ENCODE measurements at places on chromosomes 4 and X.

GRCh38 chr4:150673793-150674192 lies 91.8 kb downstream of the MAB21L2 start:
- DNase-seq, result no peak

DNA sequence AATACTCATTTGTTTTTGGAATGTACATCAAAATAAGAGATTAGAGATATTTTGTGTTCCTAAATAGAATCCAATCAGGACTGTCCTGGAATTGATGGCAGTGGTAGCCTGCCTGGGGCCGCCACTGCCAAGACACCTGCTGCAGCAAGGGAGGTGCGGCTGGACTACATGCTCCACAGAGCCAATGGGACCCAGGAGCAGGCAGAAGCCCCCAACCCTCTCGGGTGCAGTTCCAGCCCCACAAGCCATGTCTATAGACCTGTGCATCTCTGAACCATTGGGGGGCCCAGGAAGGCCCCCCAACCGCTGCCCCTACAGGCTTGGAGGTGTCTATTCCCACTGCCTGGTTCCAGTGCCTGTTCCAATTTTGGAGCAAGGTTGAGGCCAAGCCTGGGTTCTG lies 1524.3 kb downstream of the PCDH18 start:
- DNase-seq, result no peak

DNA sequence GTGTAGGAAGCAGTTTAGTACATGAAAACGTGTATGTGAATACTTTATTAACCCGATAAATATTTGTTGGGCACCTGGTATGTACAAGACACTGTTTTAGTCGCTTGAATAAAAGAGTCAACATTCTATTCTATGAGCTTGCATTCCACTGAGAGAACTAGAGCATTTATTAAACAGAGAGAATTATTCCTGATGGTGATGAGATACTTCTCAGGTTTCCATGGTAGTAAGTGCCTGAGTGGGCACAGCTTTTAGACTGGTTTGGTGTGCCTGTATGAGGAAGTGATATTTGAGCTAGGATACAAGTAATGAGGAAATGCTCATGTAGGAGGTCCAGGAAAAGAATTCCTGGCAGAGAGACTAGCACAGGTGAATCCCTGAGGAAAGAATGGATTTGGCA lies 94.2 kb downstream of the ATP10D start:
- DNase-seq, result no peak

- peak; percentile 66 for DNase-seq
These were observed 93.3 kb downstream of the SYNPO2 start for GRCh38 chr4:118981839-118982381.

- DNase-seq, result peak; percentile 36
These were observed 78.1 kb downstream of the BMP15 start for GRCh38 chrX:50988649-50989048.

DNA sequence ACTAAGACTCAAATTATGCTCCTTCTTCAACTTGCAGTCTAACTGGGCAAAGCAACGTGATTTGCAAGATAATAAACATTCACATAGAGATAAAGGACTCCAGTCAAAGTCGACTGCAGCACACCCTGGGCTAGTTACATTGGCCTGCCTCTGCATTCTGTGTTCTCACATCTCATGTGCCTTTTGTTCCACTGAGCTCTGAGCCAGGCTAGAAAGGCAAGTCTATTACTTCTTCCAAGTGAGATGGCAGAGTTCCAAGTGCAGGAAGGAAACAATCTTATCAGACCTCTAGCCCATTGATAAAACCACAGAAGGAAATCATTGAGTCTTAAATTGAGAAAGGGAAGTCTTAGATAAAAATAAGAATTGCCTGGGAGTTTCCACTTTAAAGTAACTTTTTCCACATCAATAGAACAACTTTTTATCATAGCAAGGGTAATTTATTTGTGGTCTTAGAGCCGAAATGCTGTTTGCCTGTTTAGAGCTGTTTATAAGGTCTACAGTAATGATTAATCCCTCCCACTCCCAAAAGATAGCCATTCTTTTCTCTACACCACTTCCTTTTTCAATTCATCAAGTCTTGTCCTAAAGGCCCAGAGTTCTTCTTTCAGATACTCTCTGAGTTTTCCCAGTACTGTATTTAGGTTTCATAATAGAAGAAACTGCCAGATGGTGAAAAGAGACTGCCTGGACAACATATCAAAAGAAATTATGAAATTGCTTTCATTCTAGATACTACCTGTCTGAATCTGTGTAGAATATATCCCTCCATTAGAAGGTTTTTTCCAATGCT lies 200.2 kb downstream of the GUCY2F start:
- no peak for DNase-seq

DNA sequence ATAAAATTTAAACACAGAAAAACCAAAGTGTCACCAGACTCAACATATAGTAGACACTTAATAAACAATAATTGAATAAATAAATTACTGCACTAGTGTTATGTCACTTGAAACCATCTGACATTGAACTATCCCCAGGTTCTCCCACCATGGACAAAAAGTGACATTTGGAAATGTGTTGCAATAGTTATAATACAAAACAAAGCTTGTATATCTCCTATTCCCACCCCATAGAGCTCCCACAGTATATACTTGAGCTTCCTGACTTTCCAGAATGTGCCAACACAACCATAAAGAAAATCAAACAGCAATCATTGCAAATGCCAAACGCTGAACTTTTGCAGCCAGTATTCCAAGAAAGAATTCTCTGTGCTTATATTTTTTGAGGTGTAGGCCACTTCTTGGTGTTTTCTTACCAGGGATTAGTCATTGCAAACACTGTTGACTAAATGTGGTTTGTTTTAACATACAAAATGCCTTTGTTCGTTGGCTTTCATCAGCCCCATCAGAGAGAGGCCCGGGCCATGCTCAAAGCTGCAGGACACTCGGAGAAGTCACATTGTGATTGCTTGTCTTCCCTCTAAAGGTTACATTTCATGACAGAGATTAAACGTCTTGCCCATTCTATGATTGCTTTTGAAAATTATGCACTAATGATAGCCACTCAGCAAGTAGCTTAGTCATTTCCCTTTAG lies 33.8 kb downstream of the PPARGC1A start:
- no peak for DNase-seq

- no peak for DNase-seq
These were observed 69.9 kb downstream of the SEL1L3 start for GRCh38 chr4:25792876-25793275.

DNA sequence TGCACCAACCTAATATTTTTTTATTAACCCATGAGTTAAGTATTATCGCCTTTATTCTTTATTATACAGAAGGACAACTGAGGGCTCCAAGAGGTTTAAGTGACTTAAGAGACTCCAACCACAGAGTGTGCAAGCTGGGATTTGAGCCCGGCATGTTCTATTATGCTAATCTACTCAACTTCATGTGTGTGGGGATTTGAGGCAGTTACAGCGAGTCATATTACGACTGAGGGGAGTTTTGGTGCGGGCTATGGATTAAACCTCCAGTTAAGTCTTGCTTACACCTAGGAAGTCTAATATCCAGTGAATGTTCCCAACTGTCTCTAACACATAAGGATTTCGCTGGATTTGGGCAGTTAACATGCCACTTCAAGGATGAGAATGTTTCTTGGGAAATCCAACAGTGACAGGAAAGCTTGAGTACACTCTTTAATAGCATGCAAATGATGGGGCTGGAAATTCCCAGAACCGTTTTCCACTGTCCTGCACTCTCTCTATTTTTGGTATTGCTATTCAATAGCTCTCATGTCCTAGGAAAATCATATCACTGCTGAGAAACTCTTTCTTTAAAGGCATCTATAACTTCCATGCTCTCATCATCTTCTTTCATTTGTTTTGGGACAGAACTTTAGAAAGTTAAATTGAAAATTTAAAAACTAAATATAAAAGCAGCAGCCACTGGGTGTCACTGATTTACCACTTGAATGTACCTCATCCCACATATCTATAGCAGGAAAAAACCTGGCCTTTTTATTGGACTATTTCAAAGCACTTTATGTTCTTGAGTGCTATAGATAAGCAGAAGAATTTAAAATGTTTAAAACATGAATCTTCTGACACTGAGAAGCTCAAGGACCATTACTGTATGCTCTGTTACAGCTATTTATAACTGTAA lies 165.1 kb upstream of the TTC29 start:
- no peak for DNase-seq

DNA sequence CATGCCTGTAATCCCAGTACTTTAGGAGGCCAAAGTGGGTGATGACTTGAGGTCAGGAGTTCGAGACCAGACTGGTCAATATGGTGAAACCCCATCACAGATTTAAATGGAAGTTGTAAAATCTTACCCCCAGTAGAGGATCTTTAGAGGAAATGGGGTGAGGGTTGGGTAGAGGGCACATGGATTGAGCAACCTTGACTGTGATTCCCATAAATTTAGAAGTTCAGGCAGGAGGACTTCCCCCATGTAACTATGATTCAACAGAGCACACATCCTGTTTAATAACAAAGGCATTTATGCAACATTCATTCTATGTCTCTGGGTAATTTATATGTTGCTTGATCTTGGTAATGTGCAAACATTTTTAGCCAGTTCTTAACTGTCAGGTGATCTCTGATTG lies 143.1 kb downstream of the RBM47 start:
- DNase-seq, result no peak

DNA sequence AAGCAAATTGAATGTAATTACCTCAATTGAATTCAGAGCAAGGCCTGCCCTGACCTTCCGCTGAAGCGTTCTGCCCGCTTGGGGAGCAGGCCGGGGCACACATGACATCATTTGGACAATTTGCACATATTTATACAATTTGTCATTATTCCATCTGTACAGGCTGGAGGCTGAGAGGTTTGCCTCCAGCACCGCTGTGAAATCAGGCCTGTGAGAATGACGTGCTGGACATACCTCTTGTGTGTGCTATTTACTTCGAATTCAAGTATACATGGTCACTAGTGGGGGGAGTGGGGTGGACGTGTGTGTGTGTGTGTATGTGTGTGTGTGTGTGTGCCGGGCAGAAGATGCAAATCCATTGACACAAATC lies 285.6 kb downstream of the SHOX start:
- no peak for DNase-seq

DNA sequence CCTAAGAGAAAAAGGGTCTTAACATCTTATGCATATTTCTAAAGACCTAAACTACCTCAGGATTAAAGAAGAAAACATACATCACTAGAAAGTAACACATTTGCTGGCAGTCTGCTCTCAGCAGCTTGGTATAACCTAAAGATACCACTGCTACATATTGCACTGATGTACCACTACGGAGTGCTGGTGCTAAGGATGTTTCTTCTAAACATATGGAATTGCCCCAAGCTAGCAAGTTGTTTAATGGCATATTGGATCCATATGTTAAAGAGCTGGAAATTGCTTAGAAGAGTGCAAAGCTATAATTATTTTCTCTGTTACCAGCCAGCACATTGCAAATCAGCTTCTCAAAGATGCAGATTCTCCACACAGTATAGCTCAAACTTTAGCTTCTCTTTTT lies 436.5 kb upstream of the GALNTL6 start:
- DNase-seq, result no peak

- no peak for DNase-seq
These were observed 62.9 kb downstream of the RHOXF2B start for GRCh38 chrX:120014354-120015130.

DNA sequence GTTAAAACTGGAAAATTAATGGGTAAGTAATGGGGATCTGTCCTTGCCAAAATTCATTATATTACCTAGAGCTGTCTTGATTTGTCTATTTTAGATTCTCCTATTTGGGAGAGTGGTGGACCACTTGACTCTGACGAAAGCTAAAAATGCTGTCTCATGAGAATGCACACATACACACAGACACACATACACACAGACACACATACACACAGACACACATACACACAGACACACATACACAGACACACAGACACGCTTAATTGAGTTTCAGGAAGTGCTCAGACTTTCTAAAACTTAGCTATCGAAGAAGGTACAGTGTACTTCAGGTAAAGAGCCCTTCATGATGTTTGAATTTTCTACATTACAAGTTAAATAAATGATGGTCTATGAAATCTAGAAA lies 279.5 kb downstream of the ANKRD50 start:
- no peak for DNase-seq

All from activated CD4-positive, alpha-beta T cell treated with anti-CD3 and anti-CD28 coated beads, Interleukin-10, Interleukin-2, amounts not matched to agents 100 ng/mL and 50 ng/mL, durations not matched to agents 16 hours and 8 hours (primary cell).